ENCODE measurements at places on chromosomes 16 and 17.

DNA sequence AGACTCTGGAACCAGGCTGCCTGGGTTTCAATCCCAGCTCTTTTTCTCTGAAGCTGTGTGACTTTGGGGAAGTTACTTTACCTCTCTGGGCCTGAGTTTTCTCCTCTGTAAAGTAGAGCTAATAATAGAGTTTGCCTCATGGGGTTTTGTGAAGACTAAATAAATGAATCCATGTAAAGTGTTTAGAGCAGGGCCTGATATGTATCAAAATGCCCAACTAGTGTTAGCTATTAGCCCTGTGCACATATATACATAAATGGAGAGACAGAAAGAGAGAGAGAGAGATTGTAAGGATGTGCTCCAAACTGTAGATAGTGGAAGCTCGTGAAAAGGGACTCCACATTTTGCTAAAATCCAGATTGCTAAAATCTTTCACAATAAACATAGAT, 44.8 kb upstream of the HAPSTR1 start:
- no peak for DNase-seq

- no peak for DNase-seq
Measured at GRCh38 chr17:1224330-1224729, 44.5 kb upstream of the ABR start.

- DNase-seq: no peak
Measured at GRCh38 chr16:72068930-72069329, 5.9 kb downstream of the HPR start.

DNA sequence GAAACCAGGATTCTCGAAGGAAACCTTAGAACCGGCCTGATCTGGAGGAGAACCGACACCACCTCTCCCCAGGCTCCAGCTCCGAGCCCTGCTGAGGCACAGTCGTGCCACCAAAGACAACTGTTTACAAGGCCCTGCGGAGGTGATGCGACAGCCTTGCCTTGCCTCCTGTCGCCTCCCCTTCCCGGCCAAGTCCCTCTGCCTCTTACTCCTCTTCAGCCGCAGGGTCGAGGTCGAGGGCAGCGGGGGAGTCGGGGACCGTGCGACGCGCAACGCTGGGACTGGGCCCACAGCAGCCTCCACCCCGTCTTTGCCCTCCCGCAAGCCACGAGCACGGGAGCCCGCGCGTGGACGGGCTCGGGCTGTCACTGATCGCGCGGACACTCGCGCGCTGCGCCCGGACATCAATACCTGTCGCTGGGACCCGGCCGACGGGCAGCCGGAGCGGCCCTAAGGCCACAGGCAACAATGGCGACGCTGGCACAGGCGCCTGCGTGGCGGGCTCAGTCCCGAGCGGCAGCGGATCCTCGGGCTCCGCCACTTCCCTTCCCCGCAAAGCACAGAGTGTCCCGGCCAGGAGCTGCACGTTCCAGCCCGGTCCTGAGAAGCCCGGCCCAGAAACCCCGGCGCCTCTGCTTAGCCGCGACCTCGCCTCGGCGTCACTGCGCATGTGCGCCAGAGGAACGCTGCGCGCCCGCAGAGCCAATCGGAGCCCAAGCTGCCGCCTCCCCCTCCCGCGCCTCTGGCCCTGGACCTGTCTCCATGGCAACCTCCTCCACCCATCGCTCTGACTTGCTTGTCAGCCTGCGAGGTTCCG, at the start of gene ZNF287:
Gene ZNF287 (minus strand): TSS at position 664 of the 817 bp plus-strand sequence. CDS start 1,473 bp downstream, outside the sequence.
- DNase-seq: peak; percentile 95

- no peak for DNase-seq
Measured at GRCh38 chr17:45230410-45230786, 8.7 kb downstream of the FMNL1 start.

DNA sequence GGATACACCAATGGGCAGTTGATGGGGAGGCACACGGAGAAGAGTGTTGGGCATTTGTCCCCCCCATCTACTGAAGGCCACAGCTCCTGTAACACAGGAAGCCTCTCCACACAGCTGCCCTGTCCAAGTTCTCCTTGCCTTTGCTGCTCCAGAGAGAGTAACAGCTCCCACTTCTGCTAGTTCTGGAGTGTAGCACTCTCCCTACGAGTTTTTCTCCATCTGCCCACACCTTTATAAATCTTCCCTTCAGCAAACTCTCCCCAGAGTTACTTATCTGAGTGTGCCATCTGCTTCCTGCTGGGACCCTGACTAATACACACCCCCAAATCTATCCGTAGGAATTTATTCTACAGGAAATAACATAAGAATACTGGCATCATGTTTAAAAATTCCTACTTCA, 42.6 kb upstream of the ERN1 start:
- DNase-seq: no peak

DNA sequence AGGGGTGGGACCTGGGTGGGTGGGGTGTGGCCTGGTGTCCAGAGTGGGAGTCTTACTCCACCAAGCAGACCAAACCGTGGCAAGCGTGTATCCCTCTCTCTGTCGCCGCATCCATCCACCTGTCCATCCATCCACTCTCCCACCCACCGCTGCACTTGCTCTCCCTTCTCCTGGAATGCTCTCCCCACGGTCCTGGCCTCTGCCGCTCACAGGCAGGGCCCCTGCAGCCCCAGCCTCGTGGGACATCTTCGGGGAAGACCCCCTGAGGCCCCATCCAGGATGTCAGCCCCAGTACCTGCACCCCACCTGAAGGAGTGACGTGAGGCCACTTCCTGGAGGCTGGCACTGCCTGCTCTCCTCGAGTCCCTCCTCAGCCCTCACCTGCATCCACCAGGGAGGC, 189.5 kb upstream of the GSE1 start:
- DNase-seq: no peak

DNA sequence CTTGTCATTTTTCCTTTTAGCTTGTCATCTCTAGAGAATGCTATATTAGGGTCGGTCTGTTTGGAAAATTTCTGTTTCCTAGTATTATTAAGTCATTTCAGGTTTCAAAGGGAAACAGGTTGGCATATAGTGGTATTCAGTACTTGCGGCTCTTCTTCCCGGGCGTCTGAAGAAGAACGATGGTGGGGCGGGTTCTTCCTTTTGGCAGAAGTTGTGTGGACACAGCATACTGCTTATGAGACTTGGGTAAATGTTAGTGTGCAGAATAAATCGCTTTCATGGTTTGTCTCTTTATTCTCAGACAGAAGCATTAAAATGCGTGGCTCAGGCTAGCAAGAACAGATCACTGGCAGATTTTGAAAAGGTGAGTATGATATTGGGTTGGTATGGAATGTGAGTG, 9.6 kb upstream of the CDK5R1 start:
- no peak for DNase-seq

DNA sequence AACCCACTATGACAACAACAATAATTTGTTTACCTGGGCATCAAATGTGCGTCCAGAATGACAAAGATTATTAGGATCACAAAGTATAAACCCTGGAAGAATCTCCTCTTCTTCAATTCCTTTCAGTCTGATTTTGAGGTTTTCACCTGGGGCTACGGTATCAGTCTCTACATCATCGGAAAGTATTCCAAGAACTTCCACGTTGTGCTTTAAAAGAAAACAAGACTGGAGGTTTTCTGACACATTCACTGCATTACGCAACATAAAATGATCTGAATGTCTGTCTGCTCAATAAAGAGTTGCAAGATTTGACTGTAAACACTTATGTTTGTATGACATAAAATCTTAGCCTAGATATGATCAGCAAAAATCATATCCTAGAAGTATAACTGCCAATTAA, 26.0 kb upstream of the RSL1D1 start:
- no peak for DNase-seq

DNA sequence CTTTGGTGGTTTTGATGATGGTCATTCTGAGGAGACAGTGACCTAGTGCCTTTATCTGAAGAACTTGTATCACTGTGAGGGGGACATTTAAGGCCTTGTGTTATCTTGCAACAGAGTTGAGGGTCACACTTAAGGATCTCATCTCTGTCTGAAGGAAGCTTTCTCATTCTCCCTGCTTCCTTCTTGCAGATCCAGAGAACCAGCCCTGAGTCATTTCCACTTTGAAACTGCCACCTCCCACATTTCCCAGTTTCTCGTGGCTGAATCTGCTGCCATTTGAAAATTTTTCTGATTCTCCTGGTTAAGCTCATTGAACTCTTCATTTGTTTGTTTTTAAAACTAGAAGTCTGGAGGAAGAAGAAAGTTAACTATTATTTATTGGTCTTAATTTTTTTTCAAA, 190.2 kb upstream of the CDH11 start:
- DNase-seq: no peak

GRCh38 chr17:48549914-48550501, 5.1 kb upstream of the HOXB2 start:
- peak; percentile 44 for DNase-seq

DNA sequence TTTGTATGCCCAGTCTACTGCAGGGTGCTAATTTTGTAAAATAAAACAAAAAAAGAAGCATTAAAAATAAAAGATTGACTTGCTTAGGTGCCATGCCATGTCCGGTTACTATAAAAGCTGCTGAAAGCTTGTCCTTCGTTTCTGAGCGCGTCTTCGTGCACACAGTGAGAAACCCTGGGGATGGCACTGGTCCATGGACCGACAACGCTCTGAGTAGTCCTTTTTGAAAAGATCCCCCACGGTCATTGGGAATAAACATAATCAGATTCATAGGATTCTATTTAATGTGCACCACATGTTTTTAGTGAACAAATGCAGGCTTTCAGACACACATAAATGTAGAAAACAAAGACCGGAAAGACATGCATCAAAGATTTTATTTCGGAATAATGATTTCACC, 146.3 kb downstream of the XYLT1 start:
- DNase-seq: no peak

- DNase-seq: no peak
Measured at GRCh38 chr16:55469821-55470532, 9.0 kb upstream of the MMP2 start.

- no peak for DNase-seq
Measured at GRCh38 chr17:46042246-46042645, 43.2 kb downstream of the STH start.

DNA sequence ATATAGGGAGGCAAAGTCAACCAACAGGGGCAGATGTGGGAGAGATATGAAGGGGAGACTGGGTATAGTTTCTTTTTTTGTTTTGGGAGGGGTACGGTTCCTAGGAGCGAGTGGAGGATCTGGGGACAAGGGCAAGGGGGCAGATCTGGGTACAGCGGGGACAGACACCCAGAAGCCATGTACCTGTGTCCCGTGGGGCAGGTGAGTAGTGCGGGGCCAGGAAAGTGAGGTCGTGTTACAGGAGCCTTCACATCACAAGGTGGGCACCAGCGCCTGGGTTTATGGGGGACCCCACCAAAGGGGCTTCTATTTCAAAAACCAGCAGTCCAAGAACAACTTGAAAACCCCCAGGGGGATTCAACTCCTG, 11.5 kb downstream of the LITAF start:
- no peak for DNase-seq

DNA sequence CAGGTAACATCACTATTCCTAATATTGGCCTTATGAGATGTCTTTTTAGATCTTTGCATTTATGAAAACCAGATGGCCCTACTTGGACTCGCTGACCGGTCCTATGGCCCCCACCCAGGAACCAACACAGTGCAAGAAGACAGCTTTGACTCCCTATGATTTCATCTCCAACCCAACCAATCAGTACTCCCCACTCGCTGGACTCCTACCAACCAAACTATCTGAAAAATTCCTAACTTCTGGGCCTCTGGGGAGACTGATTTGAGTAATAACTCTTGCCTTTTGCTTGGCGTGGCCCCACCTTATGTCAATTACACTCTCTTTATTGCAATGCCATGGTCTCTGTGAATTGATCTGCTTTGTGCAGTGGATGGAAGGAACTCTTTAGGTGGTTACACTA, 828.9 kb downstream of the CDH11 start:
- no peak for DNase-seq

DNA sequence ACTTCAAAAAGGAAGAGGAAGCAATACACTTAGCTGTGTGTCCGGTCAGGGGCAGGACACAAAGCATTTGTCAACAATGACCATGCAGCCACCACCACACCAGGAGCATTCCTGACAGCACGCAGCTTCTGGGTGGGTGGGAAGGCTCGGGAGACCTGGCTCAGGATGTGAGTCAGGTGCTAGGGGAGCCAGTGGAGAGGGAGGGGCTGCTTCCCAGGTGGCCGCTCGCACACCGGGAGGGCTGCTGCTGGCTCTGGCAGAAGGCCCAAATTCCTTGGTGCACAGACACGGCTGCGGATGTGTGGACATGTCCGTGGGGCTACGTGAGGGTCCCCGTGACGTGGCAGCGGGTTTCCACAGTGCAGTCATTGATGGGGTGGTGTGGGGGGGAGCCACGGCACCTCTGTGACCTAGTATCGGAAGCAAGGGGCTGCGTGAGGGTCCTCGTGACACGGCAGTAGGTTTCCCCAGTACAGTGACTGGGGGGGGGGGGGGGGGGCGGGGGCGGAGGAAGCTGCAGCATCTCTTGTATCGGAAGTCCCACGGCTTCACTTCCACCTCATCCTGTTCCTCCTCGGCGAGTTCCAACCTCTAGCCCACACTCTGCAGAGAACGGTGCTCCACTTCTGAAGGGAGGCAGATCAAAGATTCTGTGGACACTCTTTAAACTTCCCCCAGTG, 112.8 kb downstream of the ZNF778 start:
- DNase-seq: peak; percentile 12

DNA sequence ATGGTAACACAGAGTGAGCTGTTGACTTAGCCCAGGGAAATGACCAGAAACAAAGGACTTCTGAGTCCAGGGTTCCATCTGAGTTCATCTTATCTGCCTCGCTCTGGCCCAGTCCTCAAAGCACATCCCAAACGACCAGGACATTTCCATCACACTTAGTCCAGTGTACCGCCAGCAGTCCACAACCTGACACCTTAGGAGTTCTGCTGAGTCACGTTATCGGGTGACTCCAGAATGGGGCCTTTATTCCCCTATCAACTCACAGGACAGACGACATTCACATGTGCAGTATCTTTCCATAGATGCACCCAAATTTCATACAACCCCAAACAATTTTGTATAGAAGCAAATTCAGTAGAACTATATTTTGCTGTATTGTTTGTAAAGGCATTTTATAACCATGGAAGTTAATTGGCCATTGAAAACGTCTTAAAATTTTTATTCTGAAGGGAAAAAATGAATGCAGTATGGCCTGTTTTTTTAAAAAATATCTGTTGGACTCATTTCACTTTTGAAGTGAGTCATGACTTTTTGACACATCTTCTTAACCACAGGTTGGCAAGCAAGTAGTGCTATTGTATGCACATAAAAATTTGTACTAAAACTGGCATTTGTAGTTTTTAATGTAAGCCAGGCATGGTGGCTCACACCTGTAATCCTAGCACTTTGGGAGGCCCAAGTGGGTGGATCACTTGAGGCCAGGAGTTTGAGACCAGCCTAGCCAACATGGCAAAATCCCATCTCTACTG, 46.3 kb downstream of the ZNF18 start:
- no peak for DNase-seq

GRCh38 chr17:57892146-57892819, 42.4 kb upstream of the MRPS23 start:
- peak; percentile 16 for DNase-seq

GRCh38 chr17:5838661-5839300, 231.4 kb upstream of the WSCD1 start:
- no peak for DNase-seq

DNA sequence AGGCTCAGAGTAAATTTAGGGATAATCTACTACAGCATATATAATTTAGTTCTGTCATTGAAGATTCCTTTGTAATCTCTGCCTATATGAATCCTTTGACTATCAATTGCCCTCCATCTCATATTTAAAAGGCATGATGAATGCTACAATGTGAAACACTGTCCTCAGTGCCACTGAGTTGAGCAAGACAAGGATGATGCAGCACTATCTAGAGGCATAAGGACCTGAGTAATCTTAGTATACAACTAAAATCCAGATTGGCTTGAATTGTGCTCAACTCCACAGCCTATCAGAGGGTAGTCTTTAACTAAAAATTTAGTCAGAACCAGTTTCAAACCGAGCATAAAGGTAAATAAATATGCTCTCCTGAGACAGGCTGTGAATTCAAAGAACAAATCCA, 11.6 kb upstream of the STRADA start:
- no peak for DNase-seq

GRCh38 chr17:74192950-74193781, 10.3 kb upstream of the RPL38 start:
- peak; percentile 6 for DNase-seq
